ENCODE measurements at places on chromosomes 16 and 17. TPM values are rescaled to one million over a fixed set of nuclear protein-coding genes. Genes with fewer than 3 reads are reported as not detected.

Gene CCP110
- total RNA-seq, result 25.4 TPM

Gene GNGT2
- 18.2 TPM for total RNA-seq

DNA sequence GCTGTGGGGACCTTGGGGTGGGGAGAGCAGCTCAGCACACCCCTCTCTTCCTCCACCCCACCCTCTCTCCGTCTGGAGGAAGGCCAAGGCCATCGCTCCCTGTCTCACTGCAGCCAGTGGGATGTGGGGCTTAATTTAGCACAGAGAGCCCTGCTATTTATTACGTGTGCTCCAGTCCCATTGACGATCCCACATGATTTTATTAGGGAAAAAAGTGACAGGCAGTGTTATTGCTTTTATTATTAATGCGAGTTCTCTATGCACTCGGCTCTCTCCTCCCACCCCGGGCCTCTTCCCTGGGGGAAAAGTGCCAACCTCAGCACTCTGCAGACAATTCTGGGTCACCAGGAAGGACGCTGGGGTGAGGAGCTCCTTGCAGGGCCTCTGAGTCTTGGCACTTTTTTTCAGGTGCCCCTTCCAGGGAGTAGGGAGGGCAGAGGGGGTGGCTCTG lies 57.3 kb downstream of the MGAT5B start:
- no peaks in the 10 kb centered on the region for H3K36me3 ChIP-seq
- H3K27ac ChIP-seq, result no peak overlapping the region
- H3K27me3 ChIP-seq, result peaks cover 2% of the 10 kb centered on the region

Gene TBC1D3H
- total RNA-seq, result not detected

Gene CLEC3A
- not detected for total RNA-seq

GRCh38 chr16:80564394-80564793 lies 23.6 kb downstream of the DYNLRB2 start:
- H3K4me3 ChIP-seq, result no peak overlapping the region
- no peak overlapping the region for H3K27ac ChIP-seq
- H3K36me3 ChIP-seq, result peaks cover 4% of the 10 kb centered on the region
- H3K4me1 ChIP-seq, result peaks cover 35% of the 10 kb centered on the region

- H3K36me3 ChIP-seq, result peaks cover 40% of the 10 kb centered on the region
- H3K4me1 ChIP-seq, result no peaks in the 10 kb centered on the region
- DNase-seq, result peak; percentile 37
- H3K27me3 ChIP-seq, result no peaks in the 10 kb centered on the region
- H3K4me3 ChIP-seq, result no peak overlapping the region
- H3K27ac ChIP-seq, result no peak overlapping the region
These were observed 64.5 kb downstream of the NUP88 start for GRCh38 chr17:5354886-5355415.

Gene SLC46A1
- total RNA-seq, result 7.0 TPM

GRCh38 chr16:15650698-15651171 lies 690 bp downstream of the NDE1 start:
- H3K27me3 ChIP-seq, result no peaks in the 10 kb centered on the region
- H3K27ac ChIP-seq, result peak overlapping the region; percentile 100
- H3K4me3 ChIP-seq, result peak overlapping the region; percentile 100
- peak; percentile 87 for DNase-seq

Gene SRCIN1
- 0.26 TPM for total RNA-seq

GRCh38 chr16:67384778-67385510 lies 8.4 kb downstream of the TPPP3 start:
- peak overlapping the region; percentile 1 for H3K27ac ChIP-seq
- peaks cover 18% of the 10 kb centered on the region for H3K27me3 ChIP-seq
- no peaks in the 10 kb centered on the region for H3K4me1 ChIP-seq
- H3K36me3 ChIP-seq, result no peaks in the 10 kb centered on the region
- no peak for DNase-seq

GRCh38 chr17:45775576-45776011 lies 8.5 kb upstream of the CRHR1 start:
- no peak for DNase-seq
- H3K4me1 ChIP-seq, result no peaks in the 10 kb centered on the region
- no peak overlapping the region for H3K4me3 ChIP-seq
- no peak overlapping the region for H3K27ac ChIP-seq
- peaks cover 29% of the 10 kb centered on the region for H3K27me3 ChIP-seq
- H3K36me3 ChIP-seq, result no peaks in the 10 kb centered on the region

Gene IFT20
- 24.7 TPM for total RNA-seq

DNA sequence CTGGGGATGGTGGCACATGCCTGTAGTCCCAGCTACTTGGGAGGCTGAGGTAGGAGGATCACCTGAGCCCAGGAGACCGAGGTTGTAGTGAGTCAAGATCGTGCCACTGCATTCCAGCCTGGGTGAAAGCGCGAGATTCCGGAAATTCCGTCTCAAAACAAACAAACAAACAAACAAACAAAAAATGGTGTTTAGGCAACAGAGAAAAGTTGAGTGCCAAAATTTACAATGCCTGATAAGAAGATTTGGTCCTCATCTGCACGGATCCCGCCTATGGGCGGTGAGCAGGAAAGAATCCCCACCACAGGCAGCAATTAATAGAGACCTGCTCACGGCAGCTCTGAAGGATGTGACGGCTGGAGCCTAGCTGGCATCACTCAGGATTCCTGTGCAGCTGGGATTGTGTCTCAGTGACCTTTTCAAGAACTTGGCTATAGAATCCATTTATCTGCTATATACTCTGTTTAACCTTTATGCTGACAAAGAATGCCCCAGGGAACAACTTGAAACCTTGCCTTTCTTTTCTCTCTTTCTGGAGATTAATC lies 14.0 kb upstream of the TEX2 start:
- H3K27me3 ChIP-seq, result no peaks in the 10 kb centered on the region
- peaks cover 8% of the 10 kb centered on the region for H3K4me1 ChIP-seq
- H3K4me3 ChIP-seq, result no peak overlapping the region
- no peak overlapping the region for H3K27ac ChIP-seq
- no peaks in the 10 kb centered on the region for H3K36me3 ChIP-seq
- no peak for DNase-seq

GRCh38 chr17:45705123-45706009 lies 78.8 kb upstream of the CRHR1 start:
- H3K27ac ChIP-seq, result peak overlapping the region; percentile 17
- no peaks in the 10 kb centered on the region for H3K36me3 ChIP-seq
- no peak for DNase-seq
- no peak overlapping the region for H3K4me3 ChIP-seq

Gene DCTPP1
- total RNA-seq, result 176 TPM

Gene CDRT15
- not detected for total RNA-seq

DNA sequence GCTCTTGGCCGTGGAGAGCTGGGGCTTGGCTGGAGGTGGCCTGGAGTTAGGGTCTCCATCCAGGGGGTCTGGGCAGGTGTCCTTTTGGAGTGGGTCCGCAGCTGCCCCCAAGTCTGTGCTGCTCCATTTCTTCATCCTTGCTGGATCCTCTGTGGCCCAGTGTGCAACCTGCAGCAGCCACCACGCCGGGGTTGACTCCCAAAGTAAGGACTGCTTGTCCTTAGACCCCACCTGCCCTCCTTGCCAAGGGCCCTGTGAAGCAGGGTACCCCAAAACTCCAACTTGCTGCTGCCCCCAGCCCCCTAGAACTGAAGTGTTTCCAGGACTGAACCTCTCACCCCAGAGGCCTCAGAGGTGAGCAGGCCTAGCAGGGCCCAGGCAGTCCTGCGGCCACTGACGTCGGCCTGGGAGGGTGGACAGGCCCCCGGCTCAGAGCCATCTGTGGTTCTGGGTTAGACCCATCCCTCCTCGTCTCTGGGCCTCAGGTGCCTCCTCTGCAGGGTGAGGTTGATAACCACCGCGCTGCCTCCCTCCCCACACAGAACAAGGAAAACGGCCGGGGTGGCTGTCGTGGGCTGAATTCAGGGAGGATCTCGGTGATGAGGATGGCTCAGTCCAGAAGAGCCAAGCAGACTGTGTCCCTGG lies 16.9 kb downstream of the TRPV1 start:
- peaks cover 6% of the 10 kb centered on the region for H3K36me3 ChIP-seq
- no peaks in the 10 kb centered on the region for H3K4me1 ChIP-seq
- no peaks in the 10 kb centered on the region for H3K27me3 ChIP-seq
- H3K4me3 ChIP-seq, result no peak overlapping the region

Gene FBXW10
- total RNA-seq, result 0.09 TPM

Gene SAMD14
- 1.0 TPM for total RNA-seq

- H3K27ac ChIP-seq, result no peak overlapping the region
- H3K27me3 ChIP-seq, result no peaks in the 10 kb centered on the region
- DNase-seq, result no peak
- peaks cover 22% of the 10 kb centered on the region for H3K4me1 ChIP-seq
These were observed 152.1 kb upstream of the CHMP6 start for GRCh38 chr17:80839511-80839941.

- H3K27ac ChIP-seq, result peak within 1 kb of the TSS; percentile 79
- H3K36me3 ChIP-seq, result no peaks in the 10 kb centered on the region
- H3K4me1 ChIP-seq, result peaks cover 10% of the 10 kb centered on the region
- peak; percentile 74 for DNase-seq
- H3K4me3 ChIP-seq, result peak within 1 kb of the TSS; percentile 85
These were observed at the start of gene HOXB9 for GRCh38 chr17:48626245-48627117. TSS of gene HOXB9 (minus strand) at chr17:48626358. CDS start at chr17:48626269, 89 bp downstream.

Gene C1QTNF1
- not detected for total RNA-seq

Gene EME1
- total RNA-seq, result 30.7 TPM

GRCh38 chr16:84819644-84820304 lies at the start of gene CRISPLD2:
TSS of gene CRISPLD2 (plus strand) at chr16:84819985. CDS start at chr16:84838496, 18,511 bp downstream.
- H3K27ac ChIP-seq, result no peak within 1 kb of the TSS
- DNase-seq, result peak; percentile 96
- H3K4me1 ChIP-seq, result peaks cover 6% of the 10 kb centered on the region
- H3K4me3 ChIP-seq, result peak within 1 kb of the TSS; percentile 75
- H3K36me3 ChIP-seq, result no peaks in the 10 kb centered on the region

- H3K27ac ChIP-seq, result no peak overlapping the region
- no peak for DNase-seq
- no peaks in the 10 kb centered on the region for H3K4me1 ChIP-seq
- H3K4me3 ChIP-seq, result no peak overlapping the region
- no peaks in the 10 kb centered on the region for H3K27me3 ChIP-seq
- no peaks in the 10 kb centered on the region for H3K36me3 ChIP-seq
These were observed 9.2 kb downstream of the RND2 start for GRCh38 chr17:43033948-43034881.

DNA sequence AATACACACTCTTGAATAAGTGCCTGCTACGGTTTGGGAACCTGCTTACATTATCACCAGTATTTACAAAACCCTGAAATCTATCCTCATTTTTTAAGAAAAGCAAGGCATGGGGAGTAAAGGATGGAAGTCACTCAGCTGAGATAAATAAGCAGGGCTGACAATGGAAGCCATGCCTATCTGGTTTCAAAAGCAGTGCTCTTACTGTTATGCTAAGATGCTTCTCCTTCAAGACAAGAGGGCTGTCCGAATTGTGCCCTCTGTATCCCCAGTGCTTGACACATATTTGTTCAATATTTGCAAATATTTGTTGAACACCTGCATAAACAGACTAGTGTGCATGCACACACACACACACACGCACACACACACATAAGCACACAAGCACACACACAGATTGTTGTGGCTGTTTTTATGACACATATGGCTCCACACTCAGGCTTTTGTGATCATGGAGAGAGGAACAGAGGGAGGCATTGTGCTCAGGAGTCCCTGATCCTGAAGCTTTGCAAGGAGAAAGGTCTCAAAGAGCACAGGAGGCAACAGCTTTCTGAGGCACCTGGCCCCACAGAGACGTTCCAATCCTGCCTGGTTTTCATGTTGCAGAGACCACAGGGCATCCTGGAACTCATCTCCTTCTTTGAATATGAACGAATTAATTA lies 401.6 kb upstream of the CDH11 start:
- no peak overlapping the region for H3K27ac ChIP-seq
- DNase-seq, result no peak
- H3K4me1 ChIP-seq, result no peaks in the 10 kb centered on the region
- H3K27me3 ChIP-seq, result no peaks in the 10 kb centered on the region

- no peak for DNase-seq
- H3K27me3 ChIP-seq, result no peaks in the 10 kb centered on the region
- peak overlapping the region; percentile 72 for H3K27ac ChIP-seq
- H3K36me3 ChIP-seq, result no peaks in the 10 kb centered on the region
- H3K4me1 ChIP-seq, result peaks cover 19% of the 10 kb centered on the region
These were observed 9.3 kb downstream of the HEXIM2 start for GRCh38 chr17:45170931-45171337.

Gene TMEM88
- 6.1 TPM for total RNA-seq

GRCh38 chr16:71894229-71894920 lies 956 bp upstream of the IST1 start:
- peaks cover 1% of the 10 kb centered on the region for H3K27me3 ChIP-seq
- H3K27ac ChIP-seq, result peak overlapping the region; percentile 95
- H3K36me3 ChIP-seq, result peaks cover 10% of the 10 kb centered on the region
- DNase-seq, result peak; percentile 81

DNA sequence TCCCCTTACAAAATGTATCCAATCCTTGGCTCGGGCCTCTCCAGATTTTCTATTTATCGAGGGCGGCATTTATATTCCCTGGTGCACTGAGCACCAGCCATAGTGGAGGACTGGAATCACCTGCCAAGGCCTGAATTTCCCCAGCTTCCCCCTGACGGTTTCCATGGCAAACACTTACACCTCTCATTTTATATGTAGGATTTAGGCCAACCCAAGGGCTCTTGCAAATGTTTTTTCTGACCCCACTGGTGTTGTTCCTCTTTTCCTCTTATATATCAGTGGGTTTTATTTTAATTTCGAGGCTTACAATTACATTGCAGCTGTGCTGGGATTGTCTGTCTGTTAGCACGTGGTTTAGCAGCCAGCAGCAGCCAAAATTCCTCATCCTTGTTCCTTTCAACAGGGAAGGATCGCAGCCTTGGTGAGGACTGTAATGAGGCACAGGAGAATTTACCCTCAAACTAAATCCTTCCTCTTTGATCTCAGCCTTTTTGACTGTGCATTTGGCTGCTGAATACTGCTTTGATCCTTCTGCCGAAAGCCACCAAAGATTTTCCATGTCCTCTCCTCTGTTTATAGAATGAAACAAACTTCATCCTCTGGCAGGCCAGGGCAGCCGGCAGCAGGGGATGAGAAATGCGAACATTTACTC lies 26.5 kb upstream of the CES5A start:
- no peak overlapping the region for H3K27ac ChIP-seq
- no peaks in the 10 kb centered on the region for H3K27me3 ChIP-seq
- H3K4me3 ChIP-seq, result no peak overlapping the region
- no peak for DNase-seq

DNA sequence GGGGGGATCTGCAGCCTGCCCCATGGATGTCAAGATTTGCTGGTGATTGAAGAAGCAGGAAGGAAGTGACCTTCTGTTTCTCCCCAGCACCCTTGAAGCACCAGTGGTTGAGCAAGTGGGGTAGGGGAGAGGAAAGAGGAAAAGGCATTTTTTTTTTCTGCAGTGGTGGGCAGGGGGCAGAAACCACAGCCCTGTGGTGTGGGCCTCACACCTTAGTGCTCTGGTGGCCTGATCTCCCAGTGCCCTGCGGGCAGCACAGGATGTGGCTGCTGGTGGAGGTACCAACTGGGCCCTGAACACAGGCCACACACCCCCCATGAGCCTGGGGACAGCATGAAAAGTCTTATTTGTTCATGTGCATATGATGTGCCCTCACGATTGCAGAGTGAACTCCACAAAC lies 7.1 kb downstream of the ITGAD start:
- peaks cover 8% of the 10 kb centered on the region for H3K36me3 ChIP-seq
- no peak for DNase-seq
- no peak overlapping the region for H3K4me3 ChIP-seq
- peaks cover 11% of the 10 kb centered on the region for H3K4me1 ChIP-seq

Gene WDR59
- 80.6 TPM for total RNA-seq

Data from activated CD4-positive, alpha-beta T cell treated with anti-CD3 and anti-CD28 coated beads, Interleukin-2, amount 10 ng/mL, durations not matched to agents 24 days and 14 days (primary cell).